ENCODE measurements at places on chromosomes 3 and 15.

- DNase-seq, result peak; percentile 81
These were observed at the start of gene RCCD1 for GRCh38 chr15:90954712-90955623. Gene RCCD1 (plus strand): TSS chr15:90954884. CDS start chr15:90956735, 1,851 bp downstream.

- no peak for DNase-seq
These were observed 72.7 kb downstream of the NUP210 start for GRCh38 chr3:13347390-13347950.

GRCh38 chr3:39112113-39112512, 4.6 kb downstream of the TTC21A start:
- DNase-seq, result no peak

GRCh38 chr15:68204776-68205557, at the start of gene CALML4:
Gene CALML4 (minus strand): TSS chr15:68205332. CDS start chr15:68205247, 85 bp downstream.
- no peak for DNase-seq

DNA sequence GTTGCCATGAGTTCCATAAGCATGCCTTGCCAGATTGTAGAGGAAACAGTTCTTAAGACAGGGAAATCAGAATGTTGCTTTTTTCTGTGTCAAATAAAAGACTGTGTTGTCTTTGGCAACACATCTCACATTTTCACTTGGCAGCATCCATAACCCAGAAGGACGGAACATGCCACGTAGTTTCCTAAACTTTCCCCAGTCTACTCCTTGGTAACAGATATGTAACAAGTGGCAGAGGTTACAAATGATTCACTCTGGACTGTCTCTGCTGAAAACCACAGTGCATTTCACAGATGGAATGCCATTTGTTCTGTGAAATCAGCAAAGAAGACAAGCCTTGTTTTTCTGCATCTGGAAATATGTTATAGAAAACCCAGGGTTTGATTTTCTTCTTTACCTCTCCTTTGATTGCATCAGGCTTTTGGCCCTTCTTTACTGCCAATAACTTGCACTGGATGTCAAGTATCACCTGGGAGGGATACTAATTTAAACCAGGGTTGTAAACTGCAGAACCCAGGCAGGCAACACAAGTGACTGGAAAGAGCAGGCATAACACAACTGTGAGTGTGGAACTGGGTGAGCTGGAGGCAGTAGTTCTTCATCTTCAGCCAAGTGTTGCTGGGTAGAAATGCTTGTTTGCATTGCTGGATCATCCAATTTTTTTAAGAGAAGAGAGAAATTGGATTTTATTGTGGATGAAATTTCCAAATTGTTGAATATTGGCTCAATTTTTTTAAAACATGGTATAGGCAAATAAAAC, 124.4 kb upstream of the FOXB1 start:
- peak; percentile 87 for DNase-seq

DNA sequence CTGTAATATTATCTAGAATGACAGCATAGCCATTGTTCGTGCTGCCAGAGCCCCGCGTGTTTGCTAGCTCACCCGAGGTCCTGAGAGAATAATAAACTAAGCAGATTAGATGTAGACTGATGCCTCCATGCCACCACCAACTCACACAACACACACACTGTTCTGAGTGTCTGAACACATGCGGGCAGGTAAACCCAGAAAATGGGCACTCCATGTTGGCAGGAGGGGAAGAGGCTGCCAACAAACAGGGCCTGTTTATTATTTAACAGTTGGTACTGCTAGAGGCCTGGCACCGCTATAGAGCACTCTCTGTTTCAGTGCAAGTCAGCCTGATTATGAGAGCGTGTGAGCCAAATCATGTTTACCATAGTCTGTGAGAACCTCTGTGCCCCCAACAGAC, 299.0 kb downstream of the ZBTB20 start:
- DNase-seq, result no peak

DNA sequence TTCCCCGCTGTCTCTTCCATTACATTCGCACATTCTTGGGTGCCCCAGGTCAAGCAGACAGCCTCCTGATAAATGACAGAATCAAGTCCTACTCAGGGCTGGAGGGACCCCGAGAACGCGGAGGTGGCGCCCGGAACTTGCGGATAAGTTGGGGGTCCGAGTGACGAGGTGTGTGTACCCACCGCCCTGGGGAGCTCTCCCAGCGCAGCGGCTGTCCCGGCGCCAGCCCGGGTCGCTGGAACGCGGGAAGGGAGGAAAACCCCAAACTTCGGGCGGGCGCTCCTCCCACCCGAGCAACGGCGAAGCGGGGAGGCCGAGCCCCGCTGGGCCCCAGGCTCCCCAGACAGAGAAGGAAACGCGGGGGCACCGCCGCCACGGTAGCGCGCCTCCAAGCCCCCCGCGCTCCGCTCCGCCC, 550 bp downstream of the CLN6 start:
- DNase-seq, result no peak

DNA sequence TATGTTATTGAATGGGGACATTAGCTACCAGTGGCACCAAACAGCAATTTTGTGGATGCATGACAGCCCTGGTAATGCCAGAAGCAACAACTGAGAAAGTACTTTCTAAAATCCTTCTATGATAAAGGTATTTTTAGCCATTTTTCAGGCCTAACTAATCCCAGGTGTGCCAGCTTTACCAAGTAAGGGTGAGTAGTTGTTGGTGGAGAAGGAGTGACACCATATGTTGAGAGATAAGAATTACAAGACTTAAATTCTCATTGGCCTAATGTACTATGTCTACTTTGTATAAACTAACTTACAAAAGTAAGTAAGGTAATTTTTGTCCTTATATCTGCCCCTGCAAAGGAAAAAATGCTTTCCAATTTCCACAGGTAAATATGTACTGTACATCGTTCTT, 4.1 kb upstream of the COX17 start:
- peak; percentile 53 for DNase-seq

GRCh38 chr15:23385886-23386430, 31.4 kb downstream of the GOLGA8S start:
- DNase-seq, result no peak

GRCh38 chr3:46926447-46926846, 48.9 kb downstream of the PTH1R start:
- DNase-seq, result no peak

DNA sequence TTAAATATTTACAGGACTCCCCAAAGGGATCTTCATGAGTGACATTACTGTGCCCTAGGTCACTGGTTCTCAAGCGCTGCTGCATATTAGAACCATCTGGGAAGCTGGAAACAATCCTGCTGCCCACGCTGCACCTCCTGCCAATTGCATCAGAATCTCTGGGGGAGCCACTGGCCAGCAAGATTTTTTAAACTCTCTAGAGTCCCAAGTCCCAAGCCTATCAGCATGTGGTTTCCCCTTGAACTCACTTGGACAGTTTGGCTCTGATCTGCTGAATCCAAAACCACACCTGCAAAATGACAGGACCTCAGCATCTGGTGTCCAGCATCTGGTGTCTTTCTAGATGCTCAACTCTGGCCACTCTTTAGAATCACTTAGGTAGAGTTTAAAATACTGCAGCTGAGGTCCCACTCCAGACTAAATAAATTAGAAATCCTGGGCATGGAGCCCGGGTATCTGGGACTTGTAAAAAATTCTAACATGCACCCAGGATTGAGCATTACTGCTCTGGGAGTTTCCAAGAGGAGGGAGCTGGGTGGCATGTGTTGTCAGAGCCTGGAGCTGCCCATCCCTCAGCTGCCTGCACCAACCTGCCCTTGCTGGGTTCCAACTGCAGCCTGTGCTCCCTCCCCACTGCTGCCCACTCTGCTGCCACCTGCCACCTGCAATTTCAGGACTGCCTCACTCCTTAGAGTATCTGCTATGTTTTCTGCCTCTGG, 311.3 kb downstream of the SLC9A9 start:
- no peak for DNase-seq

DNA sequence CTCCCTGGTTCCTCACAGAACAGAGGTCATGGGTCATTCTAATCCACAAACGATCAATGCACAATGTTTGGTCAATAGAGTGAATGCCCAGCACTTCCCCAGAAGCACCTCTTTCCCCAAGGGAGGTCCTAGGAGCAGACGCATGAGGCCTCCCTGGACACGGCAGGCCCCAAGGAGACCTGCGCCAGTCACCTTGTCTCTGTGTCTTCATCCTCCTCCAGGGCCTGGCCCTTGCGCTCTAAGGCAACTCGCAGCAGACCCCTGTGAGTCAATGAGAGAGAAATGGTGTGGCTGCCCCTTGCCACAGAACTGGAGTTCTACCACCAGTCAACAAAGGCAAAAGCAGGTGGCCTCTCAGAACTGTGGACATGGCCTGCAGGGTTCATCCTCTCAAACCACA, 18.1 kb downstream of the ALS2CL start:
- DNase-seq, result no peak

GRCh38 chr3:182462152-182462551, 331.2 kb upstream of the ATP11B start:
- no peak for DNase-seq

DNA sequence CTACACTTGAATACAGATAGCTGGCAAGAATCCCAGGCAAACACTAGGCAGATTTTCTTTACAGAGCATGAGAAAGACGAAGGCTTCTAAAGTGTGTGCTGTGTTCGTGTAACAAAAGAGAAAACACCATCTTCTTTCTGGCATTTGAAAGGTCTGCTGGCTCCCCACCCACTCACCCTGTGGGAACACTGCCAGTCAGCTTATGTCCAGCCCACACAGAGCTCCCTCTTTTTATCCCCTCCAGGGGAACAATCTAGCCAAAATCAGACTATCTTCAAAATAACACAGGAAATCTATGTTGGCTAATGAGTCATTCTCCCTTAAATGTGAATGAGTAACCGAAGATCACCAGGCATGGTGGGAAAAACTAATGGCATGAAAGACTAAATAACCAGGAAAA, 45.6 kb upstream of the PAQR5 start:
- DNase-seq, result peak; percentile 76

- DNase-seq, result no peak
These were observed 49.0 kb upstream of the MRPL3 start for GRCh38 chr3:131551761-131552160.

Measured in kidney glomerular epithelial cell (primary cell).